ENCODE measurements at places on chromosomes 16 and 17.

DNA sequence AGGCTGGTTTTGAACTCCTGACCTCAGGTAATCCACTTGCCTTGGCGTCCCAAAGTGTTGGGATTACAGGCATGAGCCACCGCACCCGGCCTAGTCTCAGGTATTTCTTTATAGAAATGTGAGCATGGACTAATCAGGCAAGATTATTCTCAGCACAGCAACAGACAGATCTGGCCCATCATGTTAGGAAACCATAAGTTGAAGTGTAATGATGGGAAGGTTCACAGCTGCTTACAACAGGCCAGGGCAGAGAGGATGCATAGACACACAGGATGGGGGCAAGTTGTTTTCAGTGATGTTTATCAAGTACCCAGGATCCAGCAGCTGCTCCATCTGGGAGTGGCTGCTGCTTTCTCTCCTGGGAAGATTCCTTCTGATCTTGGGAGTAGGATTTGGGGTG is 16.6 kb upstream of the NOS2 start:
- no peak for DNase-seq

GRCh38 chr17:2897605-2898004 is 101.4 kb downstream of the RAP1GAP2 start:
- no peak for DNase-seq

- no peak for DNase-seq
These were observed 151.7 kb upstream of the COX10 start for GRCh38 chr17:13917634-13918033.

DNA sequence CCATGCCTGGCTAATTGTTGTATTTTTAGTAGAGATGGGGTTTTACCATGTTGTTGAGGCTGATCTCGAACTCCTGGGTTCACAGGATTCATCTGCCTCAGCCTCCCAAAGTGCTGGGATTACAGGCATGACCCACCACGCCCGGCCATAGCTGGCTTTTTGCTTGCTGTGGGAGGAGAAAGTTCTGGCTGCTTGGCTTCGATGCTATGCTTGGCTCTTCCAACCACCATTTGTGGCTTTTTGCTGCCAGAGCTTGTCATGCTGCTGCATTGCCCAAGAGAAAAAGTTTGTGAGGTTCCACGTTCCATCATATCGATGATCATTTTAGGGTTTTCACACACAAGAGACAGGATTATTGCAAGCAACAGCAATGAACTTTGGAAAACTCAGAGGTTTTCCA is 16.2 kb downstream of the BMERB1 start:
- no peak for DNase-seq

All from CD4-positive, alpha-beta T cell treated with Interleukin-21 for 1 hour (primary cell).